ENCODE measurements at places on chromosomes 16 and 17. TPM values are rescaled to one million over a fixed set of nuclear protein-coding genes. Genes with fewer than 3 reads are reported as not detected.

- peaks cover 46% of the 10 kb centered on the region for H3K27me3 ChIP-seq
- DNase-seq: peak; percentile 46
- H3K36me3 ChIP-seq: no peaks in the 10 kb centered on the region
- H3K4me3 ChIP-seq: no peak overlapping the region
- no peak overlapping the region for H3K27ac ChIP-seq
These were observed 2.7 kb upstream of the ACE start for GRCh38 chr17:63474174-63474573.

DNA sequence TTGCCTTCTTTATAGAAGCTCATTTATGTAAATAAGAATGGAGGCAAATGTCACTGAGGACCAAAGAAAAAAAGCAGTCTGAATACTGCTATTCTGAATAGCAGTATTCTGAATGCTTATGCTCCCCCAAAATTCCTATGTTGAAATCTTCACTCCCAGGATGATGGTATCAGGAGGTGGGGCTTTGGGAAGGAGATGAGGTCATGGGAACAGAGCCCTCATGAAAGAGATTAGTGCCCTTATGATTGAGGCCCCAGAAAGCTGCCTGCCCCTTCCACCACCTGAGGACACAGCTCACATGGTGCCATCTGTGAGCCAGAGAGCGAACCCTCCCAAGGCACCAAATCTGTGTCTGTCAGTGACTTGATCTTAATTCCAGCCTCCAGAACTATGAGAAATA, 28.8 kb downstream of the HEATR6 start:
- no peak overlapping the region for H3K27ac ChIP-seq
- H3K4me3 ChIP-seq: no peak overlapping the region
- H3K4me1 ChIP-seq: no peaks in the 10 kb centered on the region
- H3K27me3 ChIP-seq: no peaks in the 10 kb centered on the region

DNA sequence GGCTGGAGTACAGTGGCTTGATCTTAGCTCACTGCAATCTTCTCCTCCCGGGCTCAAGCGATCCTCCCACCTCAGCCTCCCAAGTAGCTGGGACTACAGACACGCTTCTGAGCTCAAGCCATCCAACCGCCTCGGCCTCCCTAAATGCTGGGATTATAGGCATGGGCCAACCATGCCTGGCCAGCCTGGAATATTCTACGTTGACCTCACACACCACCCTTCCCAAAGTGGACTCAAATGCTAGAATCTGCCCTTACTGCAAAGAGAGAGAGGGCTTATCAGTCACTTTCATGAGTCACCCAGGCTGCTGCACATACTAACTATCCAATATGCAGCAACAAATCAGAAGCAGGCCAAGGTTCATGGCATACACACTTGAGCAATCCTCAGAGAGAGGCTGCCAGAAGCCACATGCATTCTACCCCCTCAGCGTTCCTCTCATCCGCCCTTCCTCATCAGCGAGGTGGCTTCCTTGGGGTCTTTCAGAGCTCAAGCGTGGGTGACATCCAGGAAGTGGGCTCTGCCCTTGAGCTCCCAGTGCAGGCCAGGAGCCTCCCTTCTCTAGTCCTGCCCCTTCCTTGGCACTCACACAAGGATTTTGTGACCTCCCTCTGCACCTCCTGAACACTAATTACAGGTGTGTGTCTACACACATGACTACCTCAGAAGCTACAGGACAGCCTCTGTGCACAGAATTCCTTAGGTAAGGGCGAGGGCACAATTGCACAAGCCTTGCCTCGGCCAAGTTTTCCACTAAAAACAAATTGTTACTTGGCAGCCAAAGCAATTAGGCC, 24.8 kb upstream of the SIAH1 start:
- peak; percentile 96 for DNase-seq
- H3K4me1 ChIP-seq: peaks cover 20% of the 10 kb centered on the region
- H3K27ac ChIP-seq: peak overlapping the region; percentile 9
- no peaks in the 10 kb centered on the region for H3K36me3 ChIP-seq
- H3K27me3 ChIP-seq: no peaks in the 10 kb centered on the region

- no peak overlapping the region for H3K4me3 ChIP-seq
- peaks cover 30% of the 10 kb centered on the region for H3K4me1 ChIP-seq
These were observed 32.1 kb upstream of the CDC42EP4 start for GRCh38 chr17:73343739-73344454.

DNA sequence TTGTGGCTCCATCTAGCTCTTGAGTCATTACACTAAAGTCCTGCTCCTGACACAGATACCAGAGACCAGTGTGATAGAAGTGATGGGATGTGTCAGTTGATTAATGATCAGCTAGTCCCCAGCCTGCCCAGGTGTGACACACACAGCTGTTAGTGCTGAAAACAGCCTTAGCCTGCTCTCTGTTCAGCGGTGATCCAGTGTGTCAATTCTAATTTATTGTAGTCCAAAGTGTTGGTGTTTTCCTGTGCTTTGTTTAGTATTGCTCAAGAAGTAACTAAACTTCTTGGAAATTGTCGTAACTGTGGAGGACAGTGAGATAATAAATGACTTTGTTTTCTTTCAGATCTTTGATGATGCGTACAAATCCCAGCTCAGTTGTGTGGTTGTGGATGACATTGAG, 92.3 kb downstream of the WNT3 start:
- peaks cover 25% of the 10 kb centered on the region for H3K4me1 ChIP-seq
- H3K36me3 ChIP-seq: peaks cover 4% of the 10 kb centered on the region
- H3K4me3 ChIP-seq: no peak overlapping the region
- H3K27ac ChIP-seq: peak overlapping the region; percentile 83
- H3K27me3 ChIP-seq: no peaks in the 10 kb centered on the region

- H3K27ac ChIP-seq: no peak overlapping the region
- H3K4me1 ChIP-seq: peaks cover 7% of the 10 kb centered on the region
- peaks cover 16% of the 10 kb centered on the region for H3K27me3 ChIP-seq
- no peaks in the 10 kb centered on the region for H3K36me3 ChIP-seq
These were observed 136.3 kb downstream of the KCNJ12 start for GRCh38 chr17:21512307-21513011.

DNA sequence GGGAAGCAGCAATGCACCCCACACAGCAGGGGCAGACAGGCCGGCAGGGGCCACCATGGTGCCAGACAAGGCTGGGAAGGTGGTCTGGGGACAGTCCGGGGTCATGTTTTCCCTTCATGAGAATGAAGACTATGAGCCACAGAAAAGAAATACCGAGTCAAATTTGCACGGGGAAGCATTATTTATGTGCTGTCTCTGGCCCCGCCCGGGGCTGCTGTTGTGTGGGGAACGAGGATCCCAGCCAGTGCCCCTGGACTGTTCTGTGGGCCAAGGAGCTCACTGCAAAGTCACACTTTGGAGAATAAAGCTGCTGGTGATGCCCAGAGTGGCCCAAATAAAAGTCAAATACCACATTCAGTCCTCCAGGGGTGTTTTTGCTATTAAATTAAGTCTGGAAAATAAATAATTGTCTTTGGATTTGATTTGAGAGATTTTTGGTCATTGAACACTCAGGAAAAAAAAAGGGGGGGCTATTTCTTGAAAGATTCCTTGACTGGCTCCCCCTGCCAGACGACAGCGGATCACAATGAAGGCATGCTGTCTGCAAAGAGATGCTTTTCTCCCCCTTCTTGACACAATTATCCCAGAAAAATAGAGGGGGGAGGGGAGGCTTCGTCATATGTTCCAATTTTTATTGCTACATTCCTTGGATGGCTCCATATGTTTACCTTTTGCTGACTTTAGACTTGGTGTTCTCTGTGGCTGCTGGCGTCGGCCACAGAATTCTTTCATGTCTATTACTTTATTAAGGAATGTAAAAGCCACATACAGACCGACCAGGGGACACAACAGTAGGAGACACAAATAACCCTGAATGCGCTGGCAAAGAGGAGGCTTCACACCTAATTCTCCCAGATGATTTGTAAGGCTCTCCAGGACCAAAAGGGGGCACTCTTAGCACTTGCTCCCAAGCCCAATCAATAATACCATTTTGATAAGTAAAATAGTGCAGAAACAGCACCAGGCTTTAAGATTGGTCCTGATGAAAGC, 27.1 kb upstream of the ANKFN1 start:
- no peak overlapping the region for H3K4me3 ChIP-seq
- H3K4me1 ChIP-seq: peaks cover 11% of the 10 kb centered on the region
- no peak overlapping the region for H3K27ac ChIP-seq
- H3K36me3 ChIP-seq: no peaks in the 10 kb centered on the region

DNA sequence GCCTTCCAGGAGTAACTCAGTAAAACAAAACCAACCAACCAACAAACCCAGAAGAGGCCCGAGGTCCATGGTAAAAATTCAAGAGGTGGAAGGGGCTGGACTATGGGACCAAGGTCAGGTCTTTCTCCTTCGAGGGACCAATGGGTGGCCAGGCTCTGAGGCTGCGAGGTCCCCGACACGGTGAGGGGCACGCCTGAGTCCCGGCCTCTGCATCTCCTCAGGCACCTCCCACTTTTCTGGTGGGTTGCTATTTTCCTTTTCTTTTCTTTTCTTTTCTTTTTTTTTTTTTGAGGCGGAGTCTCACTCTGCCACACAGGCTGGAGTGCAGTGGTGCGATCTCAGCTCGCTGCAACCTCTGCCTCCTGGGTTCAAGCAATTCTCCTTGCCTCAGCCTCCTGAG, 18.0 kb downstream of the CD7 start:
- H3K4me3 ChIP-seq: no peak overlapping the region
- no peak overlapping the region for H3K27ac ChIP-seq
- no peaks in the 10 kb centered on the region for H3K27me3 ChIP-seq
- DNase-seq: no peak
- H3K4me1 ChIP-seq: peaks cover 22% of the 10 kb centered on the region

GRCh38 chr17:60392845-60393702, 1.1 kb upstream of the USP32 start:
- peak; percentile 88 for DNase-seq
- H3K27ac ChIP-seq: peak overlapping the region; percentile 97
- peaks cover 22% of the 10 kb centered on the region for H3K4me1 ChIP-seq
- H3K4me3 ChIP-seq: peak overlapping the region; percentile 96
- no peaks in the 10 kb centered on the region for H3K27me3 ChIP-seq

DNA sequence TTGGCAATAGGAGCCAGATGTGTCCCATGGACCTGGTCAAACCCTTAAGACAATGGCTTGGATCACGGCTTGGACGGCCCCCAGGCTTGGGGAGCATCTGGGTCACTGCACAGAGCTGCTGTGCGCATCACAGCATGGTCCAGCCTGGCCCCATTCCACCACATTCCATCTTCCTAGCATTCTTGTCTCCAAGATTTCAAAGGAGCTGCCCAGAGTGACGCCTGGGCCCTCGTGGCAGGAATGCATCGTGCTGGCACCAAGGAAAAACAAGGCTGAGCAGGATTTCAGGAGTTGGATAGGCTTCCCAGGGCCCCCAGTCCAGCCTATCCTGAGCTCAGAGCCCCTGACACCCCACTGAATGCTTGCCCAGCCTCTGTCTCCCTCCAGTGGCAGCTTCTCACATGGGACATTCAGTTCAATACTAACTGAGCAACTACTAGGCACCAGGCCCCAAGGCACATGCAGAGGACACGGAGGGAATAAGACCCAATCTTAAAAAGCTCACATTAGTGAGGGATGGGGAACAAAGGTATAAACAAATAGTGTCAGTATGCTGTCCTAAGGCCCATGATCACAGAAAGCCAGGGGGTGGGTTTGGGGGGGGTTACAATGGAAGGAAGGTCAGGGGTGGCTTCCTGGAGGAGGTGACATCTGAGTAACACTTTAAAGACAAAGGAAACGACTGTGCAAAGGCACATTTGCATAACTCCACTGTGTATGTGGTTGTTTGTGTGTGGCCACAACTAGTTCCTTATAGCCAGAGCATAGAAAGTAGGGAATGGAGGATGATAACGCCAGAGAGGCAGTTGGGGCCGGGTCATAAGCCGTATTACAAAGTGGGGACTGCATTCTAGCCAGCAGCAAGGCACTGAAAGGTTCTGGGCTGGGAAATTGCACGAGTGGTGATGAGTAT, 34.1 kb downstream of the TK2 start:
- peaks cover 6% of the 10 kb centered on the region for H3K36me3 ChIP-seq
- H3K27ac ChIP-seq: peak overlapping the region; percentile 59
- DNase-seq: peak; percentile 86
- H3K4me3 ChIP-seq: no peak overlapping the region
- no peaks in the 10 kb centered on the region for H3K27me3 ChIP-seq
- peaks cover 47% of the 10 kb centered on the region for H3K4me1 ChIP-seq

GRCh38 chr17:76536511-76537287, 810 bp downstream of the CYGB start:
- H3K4me3 ChIP-seq: peak overlapping the region; percentile 71
- H3K27ac ChIP-seq: peak overlapping the region; percentile 37
- H3K4me1 ChIP-seq: peaks cover 20% of the 10 kb centered on the region
- peak; percentile 83 for DNase-seq

DNA sequence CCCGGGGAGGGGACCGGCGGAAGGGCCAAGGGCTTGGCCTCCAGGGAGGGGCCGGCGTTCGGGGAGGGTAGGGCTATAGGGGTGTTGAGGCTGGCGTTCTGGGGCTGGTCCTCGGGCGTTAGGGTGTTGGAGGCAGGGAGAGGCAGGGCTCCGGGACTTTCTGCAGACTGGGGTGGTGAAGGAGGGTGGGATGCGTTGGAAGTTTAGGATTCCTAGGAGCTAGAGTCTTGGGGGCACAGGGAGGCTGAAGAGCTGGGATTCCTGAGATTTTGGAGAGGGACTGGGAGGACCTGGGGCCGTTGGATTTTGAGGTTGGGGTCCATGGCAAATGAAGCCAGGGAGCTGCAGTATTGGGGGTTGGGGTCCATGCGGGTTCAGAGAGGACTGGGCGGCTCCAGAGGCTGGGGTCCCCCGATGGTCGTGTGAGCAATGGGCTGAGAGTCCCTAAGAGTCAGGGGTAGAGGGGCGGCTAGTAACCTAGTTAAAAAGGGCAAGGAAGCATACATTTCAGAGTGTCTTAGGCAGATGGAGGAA, 740 bp downstream of the NFATC2IP start:
- peak; percentile 87 for DNase-seq
- peaks cover 28% of the 10 kb centered on the region for H3K36me3 ChIP-seq
- peak overlapping the region; percentile 39 for H3K27ac ChIP-seq
- peaks cover 12% of the 10 kb centered on the region for H3K4me1 ChIP-seq
- peak overlapping the region; percentile 93 for H3K4me3 ChIP-seq

DNA sequence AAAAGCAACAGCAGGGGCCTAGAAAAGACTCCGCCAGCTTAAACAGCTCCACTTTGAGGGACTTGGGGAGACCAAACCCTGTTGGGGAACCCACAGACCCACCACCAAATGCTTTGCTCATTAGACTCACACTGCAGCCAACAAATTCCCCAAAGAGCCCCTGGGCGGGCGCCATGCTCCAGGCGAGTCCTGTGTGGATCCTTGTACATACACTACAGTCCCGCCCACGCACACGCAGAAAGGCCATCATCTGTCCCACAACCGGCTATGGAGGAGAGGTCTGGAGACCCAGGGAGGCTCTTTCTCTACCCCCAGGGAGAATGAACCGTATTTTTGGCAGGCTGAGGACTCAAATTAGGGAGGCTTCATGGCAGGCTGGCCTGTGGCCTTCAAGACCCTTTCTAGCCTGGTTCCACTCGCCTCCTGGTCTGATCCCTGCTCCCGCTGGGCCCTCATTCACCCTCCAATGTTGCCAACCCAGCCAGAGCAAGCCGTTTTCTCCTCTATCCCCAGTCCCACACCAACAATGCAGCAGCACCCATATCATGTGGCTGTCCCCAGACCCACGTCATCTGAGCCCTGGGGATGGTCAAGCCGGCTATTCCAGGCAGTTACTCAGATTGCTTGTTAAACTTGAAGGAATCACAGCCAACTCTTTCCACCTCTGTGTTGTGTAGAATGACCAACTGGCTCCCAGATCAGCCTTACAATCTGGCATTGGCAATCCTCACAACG, 27.2 kb downstream of the ZNF423 start:
- H3K27me3 ChIP-seq: peaks cover 3% of the 10 kb centered on the region
- H3K27ac ChIP-seq: peak overlapping the region; percentile 59
- peak; percentile 78 for DNase-seq
- no peak overlapping the region for H3K4me3 ChIP-seq

The BAIAP3 gene
- total RNA-seq: 0.29 TPM

The KCNJ16 gene
- total RNA-seq: not detected

The TP53TG3 gene
- total RNA-seq: not detected
